ENCODE measurements at places on chromosomes 7 and 10.

- no peak for DNase-seq
Measured at GRCh38 chr10:109418795-109419194, 504.5 kb downstream of the XPNPEP1 start.

GRCh38 chr10:47009215-47009838, 98.1 kb downstream of the PTPN20 start:
- no peak for DNase-seq

GRCh38 chr10:130045091-130045652, 65.5 kb downstream of the C10orf143 start:
- no peak for DNase-seq

GRCh38 chr10:15758618-15759017, 38.9 kb upstream of the ITGA8 start:
- DNase-seq = no peak

GRCh38 chr7:151008143-151008510, 16.2 kb downstream of the ATG9B start:
- no peak for DNase-seq

- no peak for DNase-seq
Measured at GRCh38 chr10:91617072-91617609, 15.7 kb downstream of the PPP1R3C start.

GRCh38 chr10:74310652-74311257, 159.7 kb downstream of the ADK start:
- DNase-seq = no peak

DNA sequence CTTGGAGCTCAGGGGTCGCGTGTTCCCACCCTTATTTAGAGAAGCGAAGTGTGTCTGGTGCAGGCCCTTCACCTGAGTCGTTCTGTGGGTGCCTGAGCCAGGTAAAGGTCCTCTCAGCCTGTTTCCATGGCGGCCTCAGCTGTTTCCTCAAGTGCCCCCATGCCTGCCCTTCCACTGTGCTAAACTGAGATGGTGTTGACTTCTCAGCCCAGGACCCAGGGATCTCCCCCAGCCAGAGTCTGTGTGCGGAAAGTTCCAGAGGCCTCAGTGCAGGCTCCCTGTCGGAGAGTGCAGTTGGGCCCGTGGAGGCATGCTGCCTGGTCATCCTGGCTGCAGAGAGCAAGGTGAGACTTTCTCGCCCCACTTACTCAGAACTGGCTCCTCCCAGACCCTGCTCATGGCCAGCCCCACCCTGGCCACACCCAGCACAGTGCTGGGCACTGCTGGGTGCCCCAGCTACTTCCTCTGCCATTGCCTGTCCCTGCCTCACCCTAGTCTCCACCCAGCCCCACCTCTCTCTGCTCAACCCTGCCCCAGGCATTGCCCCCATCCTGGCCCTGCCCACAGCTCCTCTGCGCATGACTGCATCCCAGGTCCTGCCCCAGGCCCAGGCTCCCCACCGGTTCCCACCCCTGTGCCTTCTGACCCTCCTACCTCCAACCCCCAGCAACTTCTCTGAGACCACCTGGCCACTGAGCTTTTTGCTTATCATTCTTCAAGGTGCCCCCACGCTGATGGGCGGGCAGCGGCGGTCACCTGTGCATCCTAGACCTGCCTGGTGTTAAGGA, 20.3 kb downstream of the NACAD start:
- DNase-seq = peak; percentile 24

GRCh38 chr10:80477813-80478212, 23.7 kb downstream of the TSPAN14 start:
- peak; percentile 26 for DNase-seq

DNA sequence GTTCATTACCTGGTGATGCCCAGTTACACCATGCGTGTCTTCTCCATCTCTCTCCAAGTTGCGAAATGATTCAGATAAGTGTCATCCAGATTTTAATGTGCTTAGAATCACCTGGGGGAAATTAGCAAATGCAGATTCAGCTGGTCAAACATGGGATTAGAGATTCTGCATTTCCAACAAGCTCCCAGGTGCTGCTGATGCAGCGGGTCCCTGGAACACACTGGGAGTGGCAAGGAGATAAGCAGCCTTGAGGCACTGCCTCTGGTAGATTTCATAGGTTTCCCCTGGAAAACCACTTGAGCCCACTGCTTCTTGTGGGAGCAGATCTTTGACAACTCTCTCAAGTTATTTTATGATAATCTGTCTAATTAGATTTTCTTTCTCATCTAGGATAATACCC, 196.0 kb upstream of the C7orf33 start:
- no peak for DNase-seq

DNA sequence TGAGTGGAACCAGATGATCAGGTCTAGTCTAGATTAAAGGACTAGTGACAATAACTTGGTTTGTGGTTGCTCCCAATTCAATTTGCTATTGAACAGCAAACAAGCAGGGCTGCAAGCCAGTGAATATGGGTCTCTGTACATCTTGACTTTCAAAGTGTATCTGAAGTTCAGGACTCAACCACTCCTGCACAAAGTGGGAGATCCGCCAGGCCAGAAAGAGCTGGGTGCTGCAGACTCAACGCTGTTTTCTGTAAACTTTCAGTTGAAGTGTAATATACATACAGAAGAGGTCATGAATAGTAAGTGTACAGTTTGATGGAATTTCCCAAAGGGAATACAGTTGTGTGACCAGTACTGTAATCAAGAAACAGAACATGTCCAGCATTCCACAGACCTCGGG, 416.6 kb downstream of the RPS24 start:
- DNase-seq = no peak

DNA sequence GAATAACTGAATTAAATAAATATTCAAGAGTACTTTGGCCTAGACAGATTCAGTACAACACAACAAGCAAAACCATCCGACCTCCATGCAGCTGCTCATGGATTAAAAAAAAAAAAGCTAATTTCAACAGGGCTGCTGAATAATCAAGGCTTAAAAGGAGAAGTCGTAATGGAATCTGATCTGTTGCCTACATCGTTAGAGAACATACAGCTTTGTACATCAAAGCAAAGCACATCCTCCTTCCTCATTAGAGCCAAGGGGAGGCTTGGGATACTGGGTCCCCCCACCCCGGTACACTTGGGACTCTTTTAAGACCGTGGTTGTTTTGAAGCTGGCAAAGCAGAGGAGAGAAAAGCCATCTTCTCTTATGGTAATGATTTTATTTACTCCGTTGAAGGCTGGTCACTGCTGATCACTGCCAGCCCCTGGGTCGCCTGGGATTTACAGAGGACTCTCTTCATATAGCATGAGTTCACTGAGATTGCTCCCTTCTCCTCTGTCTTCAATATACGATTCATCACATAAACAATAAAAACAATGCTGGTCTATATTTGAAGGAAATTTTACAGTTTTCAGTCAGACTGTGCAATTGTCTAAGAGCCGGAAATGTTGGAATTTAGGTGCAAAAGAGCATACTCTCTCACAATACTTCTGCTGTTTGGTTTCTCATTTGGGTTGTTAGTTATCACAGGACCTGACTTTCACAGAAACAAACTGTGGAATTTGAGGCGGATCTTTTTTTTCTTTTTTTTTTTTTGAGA, 148.8 kb downstream of the FAM107B start:
- DNase-seq = no peak

GRCh38 chr7:133664528-133664927, 411.6 kb downstream of the EXOC4 start:
- no peak for DNase-seq

- DNase-seq = no peak
Measured at GRCh38 chr7:147731311-147731710, 859.3 kb upstream of the C7orf33 start.

DNA sequence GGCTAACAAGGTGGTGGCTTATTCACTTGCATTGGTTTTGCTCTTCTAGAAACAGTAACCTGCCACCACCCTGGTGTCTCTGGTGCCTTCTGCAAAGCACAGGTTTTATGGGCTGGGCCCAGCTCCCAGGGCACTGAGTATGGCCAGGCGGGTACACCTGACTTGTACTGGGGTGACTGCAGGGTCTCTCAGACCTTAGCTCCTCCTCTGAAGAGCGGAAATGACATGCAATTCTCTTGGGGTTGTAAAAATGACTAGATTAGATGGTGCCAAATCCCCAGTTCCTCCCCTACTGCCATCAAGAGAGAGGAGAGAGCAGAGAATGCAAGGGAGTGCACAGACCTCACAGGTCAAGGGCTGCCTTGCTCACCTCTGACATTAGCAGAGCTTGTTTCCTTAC, 14.7 kb downstream of the ESYT2 start:
- peak; percentile 58 for DNase-seq

DNA sequence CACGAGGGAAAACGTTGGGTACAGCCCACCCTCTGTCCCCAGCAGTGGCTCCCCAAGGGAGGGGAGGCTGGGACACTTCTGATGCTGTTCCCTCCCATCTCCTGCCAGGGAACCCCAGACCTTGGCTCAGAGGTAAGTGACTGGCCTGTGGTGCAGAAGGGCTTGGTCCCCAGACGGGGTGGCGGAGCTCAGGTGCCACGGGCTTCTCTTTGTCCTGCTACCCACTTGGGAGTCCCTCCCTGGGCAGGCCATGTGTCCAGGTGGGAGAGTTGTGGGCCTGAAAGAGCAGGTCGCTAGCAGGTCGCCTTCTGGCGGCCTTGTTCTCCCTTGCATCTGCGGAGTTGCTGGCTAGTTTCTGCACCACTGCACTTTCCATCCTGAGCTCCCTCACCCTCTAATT, 10.1 kb downstream of the ATP5MF start:
- no peak for DNase-seq

DNA sequence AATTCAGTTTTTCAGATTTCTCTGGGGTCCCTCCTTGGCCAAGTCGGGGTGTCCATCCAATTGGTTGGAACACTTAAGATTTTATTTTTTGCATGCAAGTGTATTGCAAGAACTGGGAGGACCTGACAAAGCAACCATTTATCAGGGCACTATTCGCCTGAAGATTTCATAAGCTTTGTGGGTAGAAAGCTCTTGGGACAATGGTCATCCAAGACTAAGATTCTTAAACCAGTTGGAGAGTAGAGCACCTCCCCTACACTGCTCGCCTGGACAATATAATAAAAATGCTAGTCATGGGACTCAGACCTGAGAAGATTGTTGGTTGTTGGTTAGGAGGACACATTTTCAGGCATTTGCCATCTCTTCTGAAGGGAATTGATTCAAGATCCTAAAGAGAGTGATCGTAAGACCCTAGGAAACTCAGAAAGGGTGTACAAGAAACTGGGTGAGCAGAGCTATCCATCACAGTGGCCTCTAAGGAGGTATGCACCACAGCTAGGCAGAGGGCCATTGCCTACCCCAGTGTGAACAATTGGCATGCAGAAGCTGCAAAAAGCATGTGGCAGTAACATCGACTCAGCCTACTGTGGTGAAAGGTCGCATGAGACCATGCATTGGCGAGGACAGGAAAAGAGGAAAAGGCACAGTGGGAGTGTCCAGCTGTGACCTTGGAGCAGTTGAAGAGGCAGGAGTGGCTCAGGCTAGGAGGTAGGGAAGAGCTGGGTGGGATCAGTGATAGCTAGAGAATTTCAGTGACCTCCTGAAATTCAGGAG, 1235.3 kb upstream of the AUTS2 start:
- no peak for DNase-seq

- DNase-seq = peak; percentile 56
Measured at GRCh38 chr10:69407621-69408301, 9.0 kb downstream of the TACR2 start.

- no peak for DNase-seq
Measured at GRCh38 chr10:117554241-117554814, 11.8 kb downstream of the EMX2 start.

DNA sequence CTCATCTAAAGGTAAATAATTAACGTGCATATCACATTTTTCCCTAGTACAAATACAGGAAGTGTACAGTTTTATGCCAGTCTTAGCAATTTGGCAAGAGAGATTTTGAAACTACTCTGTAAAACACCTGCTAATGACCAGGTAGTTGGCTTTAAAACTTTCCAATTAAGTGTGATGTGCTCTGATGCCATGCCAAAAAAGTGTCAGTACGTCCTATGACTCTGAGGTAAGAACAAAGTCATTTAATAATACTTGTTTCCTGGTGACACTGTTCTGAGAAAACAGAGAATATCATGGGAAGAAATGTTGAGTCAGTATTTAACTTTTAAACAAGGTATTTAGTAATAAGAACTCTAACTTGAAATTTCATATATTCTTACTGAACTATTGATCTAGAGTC, 9.6 kb downstream of the PDZD8 start:
- no peak for DNase-seq

- no peak for DNase-seq
Measured at GRCh38 chr7:129021656-129022055, 33.3 kb downstream of the TNPO3 start.

DNA sequence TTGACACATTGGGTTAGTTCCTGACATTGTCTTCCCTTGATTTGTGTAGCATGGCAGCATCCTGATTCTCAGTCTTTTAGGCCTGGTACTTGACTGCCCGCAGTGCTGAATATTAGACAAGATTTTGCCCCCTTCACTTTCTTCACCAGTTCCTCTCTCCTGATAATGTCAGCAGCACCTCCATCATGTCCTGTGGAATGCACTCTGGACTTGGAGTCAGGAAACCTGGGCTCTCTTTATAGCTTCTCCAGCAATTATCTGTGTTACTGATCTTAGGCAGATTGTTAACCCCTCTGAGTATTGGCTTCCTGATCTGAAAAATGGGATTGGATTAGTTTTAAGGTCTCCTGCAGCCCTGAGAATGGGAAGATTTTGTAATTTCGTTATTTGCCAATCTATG, 19.0 kb downstream of the HBP1 start:
- no peak for DNase-seq

DNA sequence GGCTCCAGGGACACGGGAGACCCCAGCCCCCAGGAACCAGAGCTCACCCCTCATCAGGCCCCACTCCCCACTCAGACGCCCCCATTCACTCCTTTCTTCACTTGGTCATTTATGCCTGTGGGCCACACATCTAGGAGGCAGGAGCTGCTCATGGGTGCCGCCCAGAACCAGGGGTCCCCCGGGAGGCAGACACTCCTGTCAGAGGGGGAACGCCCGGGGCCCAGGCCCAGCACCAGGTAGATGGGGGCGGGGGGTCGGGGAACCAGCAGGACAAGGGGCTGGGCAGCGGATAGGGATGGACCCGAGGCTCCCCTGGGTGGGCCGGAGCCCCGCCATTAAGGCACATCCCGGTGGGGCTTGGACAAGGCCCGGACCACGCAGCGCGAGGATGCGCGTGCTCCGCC, 11.8 kb downstream of the CALY start:
- no peak for DNase-seq

DNA sequence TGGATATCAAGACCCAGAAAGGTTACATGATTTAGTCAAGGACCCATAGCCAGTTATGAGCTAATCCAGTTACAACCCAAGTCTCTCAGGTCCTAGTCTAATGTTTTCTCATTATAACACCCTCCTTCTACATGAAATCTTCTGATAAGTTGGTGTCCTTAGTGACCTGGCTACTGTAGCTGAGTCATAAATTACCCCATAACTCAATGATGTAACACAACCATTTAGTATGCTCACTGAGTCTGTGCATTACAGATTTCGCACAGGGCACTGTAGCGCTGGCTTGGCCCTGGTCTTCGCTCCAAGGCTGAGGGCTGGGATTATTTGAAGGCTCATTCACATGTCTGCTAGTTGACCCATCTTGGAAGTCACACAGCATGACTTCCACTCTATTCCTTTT, 36.0 kb upstream of the GLCCI1 start:
- no peak for DNase-seq
